ENCODE measurements at places on chromosomes 12 and 14.

- no peak for DNase-seq
These were observed 10.4 kb downstream of the NCOR2 start for GRCh38 chr12:124556896-124557501.

- DNase-seq = no peak
These were observed 24.2 kb upstream of the LRP1-AS start for GRCh38 chr12:57171668-57172067.

- peak; percentile 89 for DNase-seq
These were observed 278.1 kb downstream of the NUAK1 start for GRCh38 chr12:105860561-105861207.

GRCh38 chr12:8655421-8655820 lies 7.2 kb downstream of the MFAP5 start:
- no peak for DNase-seq

DNA sequence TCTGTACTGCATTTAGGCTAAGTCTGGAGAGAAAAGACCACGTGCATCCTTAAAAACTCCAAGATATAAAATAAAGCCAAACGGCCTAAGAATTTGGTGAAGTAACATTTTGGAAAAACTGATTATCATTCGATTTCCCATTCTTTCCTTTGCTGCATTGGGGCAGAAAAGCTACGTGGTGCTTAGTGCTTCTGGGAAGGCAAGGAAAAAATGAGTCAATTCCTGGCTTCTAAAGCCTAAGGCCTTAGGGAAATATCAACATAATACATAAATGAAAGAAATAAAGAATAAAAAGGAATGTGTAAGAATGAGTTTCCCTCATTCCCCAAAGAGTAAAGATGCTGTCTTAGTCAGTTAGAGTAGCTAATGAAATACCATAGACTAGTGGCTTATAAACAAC lies 520.5 kb downstream of the GLT1D1 start:
- DNase-seq = no peak

DNA sequence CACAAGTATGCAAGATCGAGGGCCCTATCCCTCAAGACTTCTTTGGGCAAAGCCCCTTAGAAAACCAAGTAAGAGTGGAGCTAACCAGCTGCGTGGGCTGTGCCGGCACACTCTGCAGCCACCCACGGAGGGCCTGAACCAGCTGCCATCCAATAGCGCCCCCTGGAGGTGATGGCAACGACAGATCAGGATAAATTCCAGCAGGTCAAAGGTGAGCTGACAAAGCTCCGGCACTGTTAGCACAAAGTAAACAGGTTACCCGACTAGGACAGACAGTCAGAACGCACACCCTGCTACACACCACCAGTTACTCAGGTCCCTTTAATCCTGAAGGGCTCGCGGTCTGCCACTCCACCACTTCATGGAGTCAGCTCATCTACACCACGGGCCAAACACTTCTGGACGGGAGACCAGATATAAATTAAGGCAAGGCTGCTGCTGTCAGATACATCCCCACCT lies 4.9 kb downstream of the ZBTB39 start:
- DNase-seq = peak; percentile 12

DNA sequence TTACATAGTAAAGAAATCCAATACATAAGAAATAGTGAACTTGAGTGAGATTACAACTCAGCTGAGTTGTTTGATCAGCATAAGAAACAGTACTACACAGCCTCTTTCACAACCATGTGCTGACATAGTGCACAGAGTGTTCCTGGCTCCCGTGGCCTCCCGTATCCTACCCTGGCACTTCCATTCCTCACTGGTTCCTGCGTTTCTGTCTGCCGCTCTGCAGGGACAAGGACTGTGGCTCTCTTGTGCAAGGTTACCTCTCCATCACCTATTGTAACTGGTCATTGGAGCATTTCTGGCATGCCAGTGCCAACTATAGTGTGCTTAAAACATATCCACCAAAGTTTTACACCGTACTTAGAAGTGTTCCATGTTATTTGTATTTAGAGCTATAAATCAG lies 46.3 kb upstream of the PCED1B start:
- no peak for DNase-seq

DNA sequence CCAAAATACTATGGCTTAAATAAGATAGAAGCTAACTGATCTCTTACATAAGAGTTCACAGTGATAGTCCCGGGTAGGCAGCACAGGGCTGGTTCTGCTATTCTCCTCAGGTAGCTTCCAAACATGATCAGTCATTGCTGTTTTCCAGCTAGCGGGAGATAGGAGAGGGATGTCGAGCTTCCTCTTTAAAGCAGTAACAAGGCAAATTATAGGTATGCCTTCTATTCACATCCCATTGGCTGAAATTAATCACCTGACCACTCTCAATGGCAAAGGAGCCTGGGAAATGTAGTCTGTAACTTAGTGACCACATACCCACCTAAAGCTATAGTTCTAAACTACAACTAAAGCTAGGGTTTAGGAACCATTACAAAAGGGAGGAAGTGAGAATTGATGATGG lies 34.5 kb upstream of the VRK1 start:
- DNase-seq = peak; percentile 14

- DNase-seq = no peak
These were observed 287.7 kb upstream of the RTL1 start for GRCh38 chr14:101191101-101191720.

- no peak for DNase-seq
These were observed 102.5 kb downstream of the FGD4 start for GRCh38 chr12:32501835-32502333.

GRCh38 chr12:131865180-131865875 lies 29.1 kb upstream of the ULK1 start:
- DNase-seq = peak; percentile 33

- DNase-seq = no peak
These were observed 620 bp downstream of the TMTC1 start for GRCh38 chr12:29782871-29783772.

GRCh38 chr12:104371043-104371870 lies 67.7 kb downstream of the EID3 start:
- DNase-seq = no peak

All from epithelial cell of prostate (primary cell).